Stimulated activated CD4-positive, alpha-beta T cell treated with anti-CD3 and anti-CD28 coated beads, TNF-alpha, amount 100 ng/mL, for 1 hour (primary cell): ENCODE measurements at places on chromosomes 4 and X.

DNA sequence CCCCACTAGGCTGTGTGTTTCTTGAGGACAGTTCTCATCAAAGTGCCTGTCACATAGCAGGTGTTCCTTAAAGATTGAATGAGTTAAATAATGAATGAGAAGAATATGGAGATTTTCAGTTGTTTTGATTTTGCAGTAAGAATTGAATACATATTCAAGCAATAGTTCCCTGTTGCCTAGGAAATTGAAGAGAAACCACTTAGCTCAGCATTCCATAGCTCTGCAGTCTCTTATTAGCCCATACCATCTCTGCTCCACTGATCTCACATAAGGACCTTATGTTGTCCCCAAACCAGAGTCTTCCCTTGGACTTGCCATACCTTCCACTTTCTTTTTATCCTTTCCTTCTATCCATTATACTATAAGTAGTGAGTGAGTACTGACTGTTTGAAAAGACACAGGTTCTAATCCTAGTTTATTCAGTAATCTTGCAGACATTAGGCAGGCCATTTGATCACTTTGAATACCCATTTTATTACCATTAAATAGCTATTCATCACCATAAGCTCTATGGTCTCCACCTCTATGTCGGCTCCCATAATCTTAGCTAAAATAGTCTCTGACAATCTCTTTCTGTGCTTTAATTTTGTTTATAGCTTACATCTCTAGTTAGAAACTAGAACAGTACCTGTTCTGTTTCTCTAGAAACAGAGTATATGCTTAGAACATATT lies 1059.6 kb upstream of the SLIT2 start:
- DNase-seq, result no peak

- no peak for DNase-seq
Observed at GRCh38 chrX:40945361-40945713, 139.9 kb upstream of the USP9X start.

DNA sequence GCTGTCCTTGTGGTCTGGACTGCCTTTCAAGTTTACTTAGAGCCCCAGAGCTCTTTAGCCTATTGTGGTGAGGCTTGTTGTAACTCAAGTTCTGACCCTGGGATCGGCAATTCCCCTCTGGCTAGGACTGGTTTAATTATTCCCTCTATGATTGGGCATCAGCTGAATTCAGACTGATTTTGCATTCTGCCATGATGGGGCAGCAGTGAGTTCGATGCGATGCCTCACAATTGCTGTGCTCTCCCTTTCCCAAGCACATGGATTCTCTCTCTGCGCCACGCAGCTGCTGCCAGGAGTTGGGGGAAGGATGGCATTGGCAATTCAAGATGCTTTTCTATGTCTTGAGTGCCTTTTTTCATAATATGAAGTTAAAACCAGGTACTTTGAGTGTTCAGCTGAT lies 327.8 kb upstream of the CXorf51B start:
- no peak for DNase-seq

DNA sequence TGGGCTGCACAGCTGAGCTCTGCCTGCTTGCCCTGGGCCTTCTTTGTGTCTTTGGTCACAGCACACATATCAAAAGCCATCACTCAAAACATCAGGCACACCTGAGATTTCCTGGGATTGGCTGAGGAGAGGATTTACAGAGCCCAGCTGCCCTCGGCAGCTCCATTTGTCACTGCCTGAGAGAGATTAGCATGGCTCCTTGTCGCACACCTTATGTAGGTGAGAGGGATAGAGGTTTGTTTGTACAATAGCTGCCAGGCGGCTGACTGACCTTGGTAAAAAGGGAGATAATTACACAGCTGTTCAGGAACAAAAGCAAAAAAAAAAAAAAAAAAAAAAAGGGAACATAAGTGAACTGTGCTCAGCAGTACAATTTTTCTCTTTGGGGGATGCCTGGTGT lies 63.2 kb downstream of the MGST2 start:
- no peak for DNase-seq

DNA sequence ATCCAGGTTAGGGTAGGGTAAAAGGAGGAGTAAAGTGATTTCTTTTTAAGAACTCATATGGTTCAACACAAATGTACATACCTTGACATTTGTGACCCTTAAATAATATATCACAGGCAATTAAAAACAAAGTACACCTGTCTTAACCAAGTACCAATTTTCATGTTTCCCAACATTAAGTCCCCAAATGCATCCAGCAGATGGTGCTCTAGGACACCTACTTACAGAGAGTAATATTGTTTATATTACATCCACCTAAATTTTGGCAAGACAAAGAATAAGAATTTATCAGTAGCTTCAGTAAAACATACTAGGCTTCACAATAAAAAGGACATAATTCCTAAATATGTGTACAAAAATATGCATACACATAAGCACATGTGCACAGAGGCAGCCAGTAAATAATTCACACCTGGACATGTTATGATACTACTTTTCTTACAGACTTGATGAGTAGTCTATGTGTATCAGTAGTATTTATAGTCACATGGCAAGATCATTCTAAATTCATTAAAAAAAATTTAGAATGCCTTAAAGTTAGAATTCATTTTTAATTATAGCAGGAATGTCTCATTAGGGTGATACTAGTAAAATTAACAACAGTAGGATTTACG lies 219.7 kb downstream of the DCLK2 start:
- DNase-seq, result no peak
